ENCODE measurements at places on chromosomes 1 and 21.
A peak's percentile ranks its signal among the peaks of the same experiment; 100 is the strongest.

GRCh38 chr1:10101929-10102328, 69.2 kb downstream of the UBE4B start:
- no peak for DNase-seq

- DNase-seq = no peak
Measured at GRCh38 chr1:202628646-202629215, 81.5 kb downstream of the SYT2 start.

- DNase-seq = no peak
Measured at GRCh38 chr1:9821710-9822109, 2.1 kb downstream of the CLSTN1 start.

- no peak for DNase-seq
Measured at GRCh38 chr1:58249388-58249736, 297.2 kb downstream of the OMA1 start.

DNA sequence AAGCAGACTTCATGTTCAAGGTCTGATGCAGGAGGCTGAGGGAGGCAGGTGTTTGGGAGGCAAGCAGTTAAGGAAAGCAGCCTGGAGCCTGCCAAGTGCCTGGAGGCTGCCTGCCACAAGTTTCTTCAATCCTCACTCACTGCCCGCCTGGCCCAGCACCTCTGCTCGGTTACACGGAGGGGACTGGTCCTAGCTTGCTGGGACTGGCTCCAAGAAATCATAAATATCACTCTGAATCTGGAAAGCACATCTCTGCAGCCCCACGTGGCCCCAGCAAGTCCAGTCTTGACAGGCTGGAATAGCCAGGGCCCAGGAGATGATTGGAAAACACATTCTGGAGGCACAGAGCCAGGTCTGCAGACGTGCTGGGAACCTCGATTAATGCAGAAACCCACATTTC, 83.9 kb downstream of the BCAR3 start:
- peak; percentile 26 for DNase-seq

DNA sequence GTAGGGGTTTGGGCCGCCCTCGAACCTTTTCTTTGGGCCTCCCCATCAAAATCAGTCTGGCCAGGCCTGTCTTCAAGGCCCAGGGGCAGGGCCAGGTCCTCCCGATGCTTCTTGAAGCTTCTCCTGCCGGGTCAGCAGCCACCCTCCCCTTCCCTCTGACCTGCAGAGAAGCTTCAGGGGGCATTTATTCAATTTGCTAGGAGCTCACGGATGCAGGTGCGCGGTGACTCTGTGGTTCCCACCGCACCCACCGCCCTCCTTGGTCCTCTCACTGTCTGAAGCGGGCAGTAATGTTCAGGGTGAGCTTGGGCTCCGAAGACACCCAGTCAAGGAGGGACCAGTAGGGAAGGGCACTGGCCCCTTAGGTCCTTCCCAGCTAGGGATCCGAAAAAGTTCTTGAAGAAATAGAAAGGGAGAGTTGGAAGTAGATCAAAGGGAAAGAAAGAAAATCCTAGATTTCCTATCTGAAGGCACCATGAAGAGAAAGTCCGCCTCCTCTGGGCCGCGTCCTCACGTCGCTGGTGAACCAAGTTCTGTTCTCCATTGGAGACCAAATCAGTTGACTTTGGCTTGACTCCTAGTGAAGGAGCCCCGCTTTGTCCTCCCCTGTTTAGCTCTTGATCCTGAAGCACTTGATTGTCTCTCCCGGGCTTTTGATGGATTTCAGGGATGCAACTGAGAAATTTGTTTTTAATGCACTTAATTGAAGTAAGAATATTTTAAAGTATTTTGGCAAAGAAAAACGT, 8.7 kb upstream of the RNU1-2 start:
- DNase-seq = no peak

- peak; percentile 25 for DNase-seq
Measured at GRCh38 chr1:209583408-209583807, at the start of gene CAMK1G. TSS of gene CAMK1G (plus strand) at chr1:209583714. CDS start at chr1:209594984, 11,270 bp downstream.

DNA sequence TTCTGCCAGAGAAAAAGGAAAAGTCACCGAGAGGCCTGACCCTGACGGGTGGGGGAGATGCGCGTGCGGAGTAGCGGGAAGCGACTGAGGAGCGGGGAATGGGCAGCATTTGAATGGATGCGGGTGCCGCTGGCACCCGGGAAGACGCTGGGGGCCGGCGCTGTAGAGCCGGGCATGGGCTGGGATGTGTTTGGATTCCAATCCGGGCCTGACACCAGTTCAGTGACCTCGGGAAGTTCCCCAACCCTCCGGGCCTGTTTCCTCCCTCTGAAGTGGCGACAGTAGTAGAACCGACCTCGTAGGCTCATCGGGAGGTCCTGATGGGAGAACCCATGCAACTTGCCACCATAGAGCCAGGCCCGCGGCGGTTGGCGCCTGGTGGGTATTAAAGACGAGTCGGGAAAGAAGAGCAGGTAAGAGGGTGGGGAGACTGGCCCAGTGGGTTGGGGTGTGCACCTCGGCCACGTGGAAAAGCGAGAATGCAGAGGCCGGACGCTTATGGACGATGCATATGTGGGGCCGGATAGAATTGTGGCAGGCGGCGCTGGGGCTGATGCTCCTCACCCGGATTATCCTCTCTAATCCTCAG, 642 bp upstream of the SLC16A1 start:
- DNase-seq = peak; percentile 63

DNA sequence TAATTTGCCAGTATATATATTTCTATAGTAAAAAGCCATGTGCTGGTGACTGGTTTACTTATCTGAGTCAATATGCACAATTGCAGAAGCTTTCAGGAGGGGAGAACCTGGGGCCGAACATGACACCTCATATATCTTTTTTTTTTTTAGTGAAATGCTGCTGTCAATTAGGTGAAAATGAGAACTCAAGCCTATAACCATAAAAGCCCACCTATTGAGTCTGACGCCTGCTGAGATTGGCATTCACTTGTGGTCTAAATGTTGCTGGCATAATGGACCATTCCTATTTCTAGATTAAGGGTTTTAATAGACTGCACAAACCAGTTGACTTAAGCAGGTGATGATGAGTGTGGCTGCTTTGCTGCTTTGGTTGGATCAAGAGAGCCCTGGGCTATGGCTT, 10.8 kb downstream of the NTMT2 start:
- peak; percentile 66 for DNase-seq

DNA sequence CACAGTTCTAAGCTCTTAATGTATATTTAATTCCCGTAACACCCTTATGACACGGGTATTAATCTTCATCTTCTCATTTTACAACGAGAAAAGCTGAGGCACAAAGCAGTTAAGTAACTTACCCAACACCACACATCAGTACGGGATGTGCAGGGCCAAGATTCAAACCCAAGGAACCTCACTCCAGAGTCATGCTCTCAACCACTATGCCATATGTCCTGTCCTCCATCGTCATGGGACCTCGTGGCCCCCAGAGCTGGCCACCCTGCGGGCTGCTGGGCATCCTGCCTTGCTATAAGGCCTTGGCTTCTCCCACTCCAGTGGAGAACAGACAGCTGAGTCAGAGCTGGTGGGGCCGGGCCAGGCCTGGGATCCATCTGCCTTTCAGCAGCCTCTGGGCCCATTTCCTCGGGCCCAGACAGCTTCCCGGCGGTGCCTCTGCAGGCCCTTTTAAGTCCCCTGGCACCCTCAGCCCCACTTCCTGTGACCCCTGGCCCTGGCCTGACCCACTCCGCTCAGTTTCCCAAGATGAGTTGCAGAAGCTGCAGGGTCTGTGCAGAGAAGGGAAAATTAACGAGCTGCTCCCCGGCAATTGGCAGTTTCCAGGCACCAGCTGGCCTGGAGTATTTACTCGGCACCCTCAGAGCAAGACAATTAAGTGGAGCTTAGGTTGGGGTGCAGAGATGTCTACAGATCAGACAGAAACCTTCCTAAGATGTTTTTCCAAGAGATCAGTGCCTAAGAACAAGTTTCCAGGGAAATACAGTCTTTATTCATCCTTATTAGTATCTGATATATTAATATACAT, 98.2 kb downstream of the EPHB2 start:
- DNase-seq = peak; percentile 64

- DNase-seq = no peak
Measured at GRCh38 chr1:96191165-96191564, 530.4 kb upstream of the PTBP2 start.

DNA sequence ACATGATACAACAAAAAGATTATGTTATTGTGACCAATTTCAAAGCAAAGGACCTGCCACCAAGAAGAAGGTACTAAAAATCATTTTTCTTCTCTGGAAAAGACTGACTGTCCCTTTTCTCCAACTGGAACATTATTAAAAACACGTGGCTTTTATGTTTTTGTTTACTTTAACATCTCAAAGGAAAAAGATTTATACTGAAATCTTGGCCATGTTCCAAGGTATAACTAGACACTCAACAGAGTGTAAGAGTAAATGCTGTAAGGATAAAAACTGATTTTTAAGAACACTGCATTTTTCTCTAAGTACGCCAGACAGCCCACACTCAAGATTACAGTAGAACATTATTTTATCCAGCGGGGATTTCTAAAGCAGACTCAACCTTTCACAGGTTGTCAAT, 62.1 kb downstream of the BRWD1 start:
- peak; percentile 78 for DNase-seq

GRCh38 chr1:26153966-26154532, 4.8 kb upstream of the FAM110D start:
- no peak for DNase-seq

- DNase-seq = peak; percentile 88
Measured at GRCh38 chr1:21255284-21255942, 34.9 kb downstream of the ECE1 start.

GRCh38 chr1:9302745-9303524, 10.2 kb downstream of the SPSB1 start:
- no peak for DNase-seq

- DNase-seq = no peak
Measured at GRCh38 chr1:19903621-19904020, 19.8 kb downstream of the PLA2G2E start.

GRCh38 chr1:207022996-207023679, 9.4 kb downstream of the C1orf116 start:
- no peak for DNase-seq

DNA sequence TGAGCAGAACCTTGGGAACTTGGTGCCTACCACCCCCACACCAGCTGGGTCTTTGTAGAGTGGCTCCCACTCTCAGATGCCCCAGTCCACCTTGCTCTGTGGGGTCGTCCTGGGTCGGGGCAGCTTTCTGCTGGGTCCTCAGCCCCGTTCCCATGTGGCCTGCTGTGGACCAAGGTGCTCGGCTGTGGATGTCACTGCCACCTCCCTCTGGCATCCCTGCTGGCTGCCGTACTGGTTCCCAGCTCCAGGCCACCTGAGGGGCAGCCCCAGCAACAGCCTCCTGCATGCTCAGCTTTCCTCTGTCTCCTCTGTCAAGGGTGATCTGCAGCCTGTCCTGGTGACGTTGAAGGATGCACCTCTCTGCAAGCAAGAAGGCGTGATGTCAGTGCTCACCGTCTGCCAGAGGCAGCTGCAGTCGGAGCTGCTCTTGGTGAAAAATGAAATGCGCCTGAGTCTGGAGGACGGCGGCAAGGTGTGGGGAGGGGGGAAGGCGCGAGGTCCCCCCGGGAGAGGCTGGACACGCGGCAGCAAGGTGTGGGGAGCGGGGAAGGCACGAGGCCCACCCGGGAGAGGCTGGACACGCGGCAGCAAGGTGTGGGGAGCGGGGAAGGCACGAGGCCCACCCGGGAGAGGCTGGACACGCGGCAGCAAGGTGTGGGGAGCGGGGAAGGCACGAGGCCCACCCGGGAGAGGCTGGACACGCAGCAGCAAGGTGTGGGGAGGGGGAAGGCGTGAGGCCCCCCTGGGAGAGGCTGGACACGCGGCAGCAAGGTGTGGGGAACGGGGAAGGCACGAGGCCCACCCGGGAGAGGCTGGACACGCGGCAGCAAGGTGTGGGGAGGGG, 45.9 kb upstream of the DIP2A start:
- DNase-seq = no peak

GRCh38 chr1:97247196-97247595, 525.6 kb downstream of the PTBP2 start:
- no peak for DNase-seq

DNA sequence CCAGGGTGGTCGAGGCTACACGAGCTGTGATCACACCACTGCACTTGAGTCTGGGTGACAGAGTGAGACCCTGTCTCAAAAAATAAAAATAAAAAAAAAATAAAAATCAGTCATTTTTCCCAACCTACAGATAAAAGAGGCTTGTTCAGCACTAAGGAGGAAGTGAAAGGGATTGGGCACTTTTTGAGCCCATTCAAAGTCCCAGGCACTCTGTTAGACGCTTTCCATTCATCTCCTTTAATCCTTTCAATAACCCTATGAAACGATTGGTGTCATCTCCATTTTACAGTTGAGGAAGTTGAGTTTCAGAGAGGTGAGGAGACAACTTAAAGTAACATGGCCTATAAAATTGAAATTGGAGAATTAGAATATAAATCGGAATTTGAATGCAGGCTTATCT, 10.4 kb upstream of the AGO4 start:
- DNase-seq = no peak

- DNase-seq = no peak
Measured at GRCh38 chr21:42319851-42320572, 4.8 kb upstream of the TFF3 start.

GRCh38 chr1:234435620-234436019, 43.4 kb downstream of the TARBP1 start:
- no peak for DNase-seq

GRCh38 chr21:40684726-40685125, 162.2 kb downstream of the DSCAM start:
- peak; percentile 38 for DNase-seq

DNA sequence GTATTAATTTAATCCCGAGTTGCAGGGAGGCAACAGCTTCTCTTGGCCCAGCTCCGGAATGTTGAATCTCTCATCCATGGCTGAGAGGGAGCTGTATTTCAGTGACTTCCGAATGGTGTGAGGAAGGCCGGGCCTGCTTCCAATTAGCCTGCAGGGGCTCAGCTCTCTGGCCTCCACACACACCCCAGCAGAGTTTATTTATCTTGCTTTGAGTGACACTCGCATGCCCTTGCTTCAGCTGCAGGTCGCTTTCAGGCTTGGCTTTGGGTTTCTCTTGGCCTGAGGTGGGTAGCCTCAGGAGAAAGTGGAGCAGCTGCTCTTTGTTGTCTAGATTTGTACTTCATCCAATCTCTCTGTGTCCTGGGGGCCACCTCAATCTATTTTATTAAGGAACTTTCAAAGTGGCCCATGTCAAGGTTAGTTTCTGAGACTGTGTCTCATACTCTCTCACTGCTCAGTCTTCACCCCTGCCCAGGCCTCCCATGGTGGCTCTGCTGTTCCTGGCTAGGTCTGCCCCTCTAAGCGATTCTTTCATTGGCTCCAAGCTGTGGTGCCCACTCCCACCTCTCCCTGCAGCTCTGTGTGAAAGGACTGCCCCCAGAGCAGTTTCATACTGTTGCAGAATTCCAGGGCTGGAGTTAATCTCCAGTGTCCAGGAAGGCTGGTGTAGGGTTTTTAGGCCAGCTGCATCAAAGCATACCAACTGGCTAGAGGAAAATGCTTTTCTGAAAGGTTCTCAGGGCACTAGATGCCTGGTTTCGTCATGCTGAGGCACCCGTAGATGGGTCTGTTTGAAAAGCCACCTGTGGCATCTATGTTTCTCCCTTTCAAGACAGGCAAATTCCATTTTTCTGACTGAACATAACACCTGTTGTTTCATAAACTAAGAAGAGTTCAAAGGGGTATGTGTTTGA, 153.5 kb downstream of the PLXNA2 start:
- DNase-seq = peak; percentile 9

DNA sequence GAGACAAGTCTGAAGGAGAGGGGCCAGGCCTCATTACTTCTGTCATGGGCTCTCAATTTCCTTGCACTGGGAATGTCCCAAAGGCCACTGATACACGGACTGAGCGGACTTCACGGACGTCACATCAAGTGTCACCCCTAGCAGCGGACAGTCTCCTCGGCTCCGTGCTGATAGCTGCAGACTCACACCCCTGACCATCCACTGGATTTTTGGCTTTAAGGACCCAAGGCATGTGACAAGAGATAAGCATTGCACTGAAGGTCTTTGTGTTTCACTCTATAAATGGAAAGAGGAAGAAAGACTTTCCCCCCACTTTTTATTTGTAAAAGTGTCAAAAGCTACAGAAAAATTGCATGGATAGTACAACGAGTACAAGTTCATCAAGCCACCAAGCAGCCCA, 200.4 kb upstream of the FGGY start:
- no peak for DNase-seq

Measured in NCI-H69 (cell line).